ENCODE measurements at places on chromosomes 2 and 18.

DNA sequence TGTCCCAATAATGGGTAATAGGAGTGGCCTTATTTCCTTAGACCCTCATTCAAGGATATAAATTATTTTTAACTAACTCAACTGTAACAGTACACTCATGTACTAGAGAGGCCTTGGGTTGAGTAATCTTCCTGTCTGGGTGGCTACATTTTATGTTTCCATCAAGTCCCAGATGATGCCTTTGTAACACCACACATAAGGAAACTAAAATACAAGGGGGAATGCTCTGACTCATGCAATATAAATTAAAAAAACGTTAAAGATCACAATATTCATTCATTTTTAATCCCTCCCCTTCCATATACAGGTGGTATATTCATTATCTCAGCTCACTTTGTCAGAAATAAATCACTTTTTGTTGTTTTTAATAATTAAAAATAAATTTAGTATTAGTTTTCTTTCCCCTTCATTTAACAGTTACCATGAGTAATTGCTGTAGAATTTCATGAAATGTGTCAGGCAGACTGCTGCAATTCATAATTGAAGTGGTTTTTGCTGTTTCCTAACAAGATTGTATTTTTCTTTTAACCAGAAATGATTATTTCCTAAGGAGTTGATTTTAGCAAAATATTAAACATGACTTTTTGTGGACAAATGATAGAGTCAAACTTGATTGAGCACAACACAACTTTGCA, 1403.6 kb downstream of the SUCLG1 start:
- no peak for DNase-seq

DNA sequence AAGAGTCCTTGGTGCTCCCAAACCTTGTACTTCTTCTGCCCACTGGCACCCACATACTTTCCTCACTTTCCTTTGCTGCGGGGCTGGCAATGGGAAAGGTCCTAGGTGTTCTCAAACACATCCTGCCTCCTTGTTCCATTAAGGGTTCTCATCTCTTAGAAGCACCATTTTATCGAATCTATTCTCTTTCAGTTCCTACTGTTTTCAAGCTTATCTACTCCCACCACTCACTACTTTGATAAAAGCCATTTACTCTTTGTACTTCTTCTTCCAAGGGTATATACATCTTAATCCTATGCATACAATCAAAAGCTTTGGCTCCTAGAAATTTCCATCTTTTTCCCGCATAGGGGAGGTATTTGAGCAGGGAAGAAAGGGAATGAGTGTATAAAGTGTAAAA, 77.1 kb upstream of the LRRTM1 start:
- DNase-seq: no peak

- no peak for DNase-seq
Observed at GRCh38 chr2:121561617-121562268, 31.1 kb downstream of the RNU4ATAC start.

GRCh38 chr18:48135436-48135966, 205.0 kb upstream of the SMAD2 start:
- no peak for DNase-seq

DNA sequence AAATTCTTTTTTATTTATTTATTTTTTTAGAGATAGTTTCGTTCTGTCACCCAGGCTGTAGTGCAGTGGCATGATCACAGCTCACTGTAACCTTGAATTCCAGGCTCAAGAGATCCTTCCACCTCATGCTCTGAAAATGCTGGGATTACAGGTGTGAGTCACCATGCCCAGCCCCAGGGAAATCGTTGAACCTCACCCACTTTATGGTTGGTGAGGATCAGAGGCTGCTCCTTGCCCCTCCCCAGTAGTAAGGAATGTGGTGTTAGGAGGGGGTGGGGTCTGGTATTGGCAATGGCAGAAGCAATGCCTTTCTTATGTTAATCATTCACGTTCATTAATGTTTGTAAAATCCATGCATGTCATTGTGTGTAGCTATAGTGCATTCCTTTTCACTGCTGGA, 161.9 kb downstream of the SUCLG1 start:
- DNase-seq: no peak

DNA sequence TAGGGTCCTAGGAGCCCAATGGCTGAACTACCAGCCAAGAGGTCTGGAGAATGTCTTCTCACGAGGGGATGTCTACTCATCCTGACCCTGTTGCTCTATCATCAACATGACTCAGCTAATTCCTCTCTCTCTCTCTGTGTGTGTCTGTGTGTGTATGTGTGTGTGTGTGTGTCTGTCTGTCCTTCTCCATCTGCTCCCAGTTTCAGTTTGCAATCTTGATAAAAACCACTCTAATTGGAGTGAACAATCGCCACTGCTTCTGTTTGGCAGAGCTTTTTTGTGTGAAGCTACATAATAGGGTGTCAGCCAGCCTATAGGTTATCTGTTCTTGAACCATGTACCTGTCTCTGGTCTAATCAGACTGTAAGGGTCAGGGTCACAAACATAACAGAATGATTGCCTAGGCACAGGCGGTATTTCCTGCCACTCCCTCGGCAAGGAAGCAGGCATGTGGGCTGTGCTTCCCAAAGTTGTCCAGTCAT, 219.8 kb downstream of the SH3BP4 start:
- no peak for DNase-seq

- DNase-seq: no peak
Observed at GRCh38 chr18:44093253-44093652, 587.4 kb upstream of the SETBP1 start.

- no peak for DNase-seq
Observed at GRCh38 chr2:166180951-166181812, 53.4 kb upstream of the SCN1A start.

GRCh38 chr2:127050803-127051115, 56.2 kb downstream of the BIN1 start:
- peak; percentile 0 for DNase-seq

DNA sequence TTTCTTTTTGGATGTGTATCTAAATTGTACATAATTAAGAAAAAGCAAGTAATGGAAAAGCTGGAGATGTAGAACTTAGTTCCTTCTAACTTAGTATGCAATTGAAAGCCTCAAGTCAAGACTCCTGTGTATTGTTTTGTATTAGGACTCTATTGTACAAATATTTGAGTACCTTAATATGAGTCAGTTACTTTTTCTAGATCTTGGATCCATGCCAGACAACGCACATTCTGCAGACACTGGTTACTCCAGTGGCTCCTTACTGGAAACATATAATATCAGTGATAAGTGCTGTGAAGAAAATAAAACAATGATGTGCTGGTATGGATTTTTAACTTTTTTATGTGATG, 1.5 kb downstream of the SLC39A10 start:
- DNase-seq: no peak

- DNase-seq: no peak
Observed at GRCh38 chr2:241140445-241140840, 8.8 kb downstream of the PASK start.

- DNase-seq: no peak
Observed at GRCh38 chr2:96106991-96107707, 9.2 kb downstream of the ADRA2B start.

All from activated T-helper 1 cell treated with anti-CD3 and anti-CD28 coated beads, Interleukin-2, amount 50 U/mL, for 16 hours (primary cell).